ENCODE measurements at places on chromosomes 5 and 9.

DNA sequence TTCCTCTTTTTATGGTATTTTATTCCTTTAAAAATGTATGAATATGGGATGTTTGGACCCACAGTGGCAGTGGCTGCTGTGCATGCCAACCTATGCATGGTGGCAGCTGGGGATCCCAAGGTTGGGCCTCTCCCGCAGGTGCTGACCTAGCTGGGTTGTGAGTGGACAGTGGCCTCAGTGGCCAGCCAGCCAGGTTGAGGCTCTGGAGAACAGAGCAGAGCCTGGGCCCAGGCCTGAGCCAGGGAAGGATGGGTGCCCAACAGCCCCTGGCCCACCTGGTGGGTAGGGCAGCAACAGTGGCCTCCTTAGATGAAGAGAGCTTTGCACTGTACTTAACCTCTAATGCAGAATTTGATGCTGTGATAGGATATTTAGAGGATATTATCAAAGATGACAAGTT is 624.8 kb downstream of the CHSY3 start:
- no peak for DNase-seq

GRCh38 chr9:128257086-128257825 is 18.6 kb downstream of the GOLGA2 start:
- DNase-seq, result no peak

- no peak for DNase-seq
Observed at GRCh38 chr5:155936520-155937406, 390.2 kb upstream of the SGCD start.

DNA sequence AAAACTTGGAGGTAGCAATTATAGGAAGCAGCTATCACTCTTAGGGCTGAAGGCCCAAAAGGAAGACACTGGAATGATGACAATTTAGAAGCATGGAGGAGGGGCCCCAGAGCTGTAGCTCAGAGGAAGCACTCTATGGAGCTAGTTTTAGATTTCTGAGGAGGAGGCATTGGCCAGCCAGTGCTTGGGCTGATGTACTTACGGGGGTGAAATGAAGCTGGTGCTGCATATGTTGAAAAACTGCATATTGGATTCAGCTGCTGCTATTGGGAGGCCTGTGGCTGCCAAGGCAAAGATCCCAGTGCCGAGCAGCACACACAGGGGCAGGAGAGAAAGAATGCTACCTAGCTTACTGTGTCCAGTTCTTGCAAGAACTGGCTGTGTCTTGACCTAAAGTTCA is 53.9 kb upstream of the HMHB1 start:
- DNase-seq, result no peak

- peak; percentile 30 for DNase-seq
Observed at GRCh38 chr9:126982215-126983002, 67.8 kb downstream of the RALGPS1 start.

GRCh38 chr5:79020861-79021561 is 35.9 kb upstream of the ARSB start:
- peak; percentile 17 for DNase-seq

GRCh38 chr5:1786621-1787471 is 12.8 kb downstream of the MRPL36 start:
- no peak for DNase-seq

DNA sequence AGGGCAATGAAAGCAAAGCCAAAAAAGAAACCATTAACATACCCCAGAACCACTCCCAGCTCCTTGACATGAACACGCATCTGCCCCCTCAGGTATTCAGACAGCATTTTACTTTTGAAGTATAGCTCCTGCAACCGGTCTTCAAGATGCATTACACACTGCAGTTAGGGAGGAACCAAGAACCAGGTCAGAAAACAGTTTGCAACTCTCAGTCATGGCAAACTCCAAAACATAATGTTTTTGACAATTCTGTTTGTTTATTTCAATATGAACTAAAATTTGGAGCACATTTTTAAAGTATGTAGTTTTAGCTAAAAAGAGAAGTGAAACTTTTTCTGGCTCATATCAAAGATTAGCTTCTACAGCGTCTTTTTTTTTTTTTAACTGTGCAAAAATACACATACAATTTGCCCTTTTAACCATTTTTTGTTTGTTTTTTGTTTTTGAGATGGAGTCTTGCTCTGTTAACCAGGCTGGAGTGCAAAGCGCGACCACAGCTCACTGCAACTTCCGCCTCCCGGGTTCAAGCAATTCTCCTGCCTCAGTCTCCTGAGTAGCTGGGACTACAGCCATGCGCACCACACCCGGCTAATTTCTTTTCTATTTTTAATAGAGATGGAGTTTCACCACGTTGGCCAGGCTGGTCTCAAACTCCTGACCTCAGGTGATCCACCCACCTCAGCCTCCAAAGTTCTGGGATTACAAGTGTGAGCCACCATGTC is 12.2 kb upstream of the RAPGEF6 start:
- no peak for DNase-seq

DNA sequence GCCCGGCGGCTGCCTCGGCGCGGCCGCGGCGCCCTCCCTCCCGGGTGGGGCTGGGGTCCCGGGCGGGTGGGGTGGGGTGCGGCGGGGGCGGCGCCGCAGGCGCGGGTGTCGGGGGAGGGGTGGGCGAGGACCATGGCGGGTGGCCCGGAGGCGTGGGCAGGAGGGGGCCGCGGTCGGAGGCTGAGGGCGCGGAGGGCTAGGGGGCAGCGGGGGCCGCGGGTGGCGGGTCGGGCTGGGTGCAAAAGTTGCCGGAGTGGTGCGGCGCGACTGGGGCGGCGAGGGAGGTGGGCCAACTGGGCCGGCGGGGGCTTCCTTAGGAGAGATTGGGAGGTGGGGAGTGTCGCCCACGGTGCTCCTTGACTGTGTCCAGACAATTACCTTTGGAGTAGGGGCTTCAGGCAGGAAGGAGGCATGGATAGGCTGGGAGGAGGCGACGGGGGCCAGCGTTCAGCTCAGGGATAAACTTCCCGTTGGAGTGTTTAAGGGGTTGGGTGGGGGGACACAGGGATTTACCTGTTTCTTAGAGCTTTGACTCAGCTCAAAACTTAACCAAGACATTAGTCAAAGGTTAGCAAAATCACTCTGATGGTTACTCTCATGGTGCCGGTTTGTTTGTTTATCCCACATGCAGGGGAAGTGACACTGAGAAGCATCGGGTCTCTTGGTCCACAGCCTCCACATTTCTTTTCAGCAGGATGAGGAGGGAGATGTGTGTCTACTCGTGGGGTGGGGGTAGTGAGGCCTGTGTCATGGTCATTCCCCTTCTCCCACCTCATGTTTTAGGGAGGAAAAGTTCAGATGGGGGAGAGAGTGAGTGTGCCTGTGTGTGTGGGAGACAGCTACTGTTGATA is 859 bp downstream of the CSNK1G3 start:
- no peak for DNase-seq

DNA sequence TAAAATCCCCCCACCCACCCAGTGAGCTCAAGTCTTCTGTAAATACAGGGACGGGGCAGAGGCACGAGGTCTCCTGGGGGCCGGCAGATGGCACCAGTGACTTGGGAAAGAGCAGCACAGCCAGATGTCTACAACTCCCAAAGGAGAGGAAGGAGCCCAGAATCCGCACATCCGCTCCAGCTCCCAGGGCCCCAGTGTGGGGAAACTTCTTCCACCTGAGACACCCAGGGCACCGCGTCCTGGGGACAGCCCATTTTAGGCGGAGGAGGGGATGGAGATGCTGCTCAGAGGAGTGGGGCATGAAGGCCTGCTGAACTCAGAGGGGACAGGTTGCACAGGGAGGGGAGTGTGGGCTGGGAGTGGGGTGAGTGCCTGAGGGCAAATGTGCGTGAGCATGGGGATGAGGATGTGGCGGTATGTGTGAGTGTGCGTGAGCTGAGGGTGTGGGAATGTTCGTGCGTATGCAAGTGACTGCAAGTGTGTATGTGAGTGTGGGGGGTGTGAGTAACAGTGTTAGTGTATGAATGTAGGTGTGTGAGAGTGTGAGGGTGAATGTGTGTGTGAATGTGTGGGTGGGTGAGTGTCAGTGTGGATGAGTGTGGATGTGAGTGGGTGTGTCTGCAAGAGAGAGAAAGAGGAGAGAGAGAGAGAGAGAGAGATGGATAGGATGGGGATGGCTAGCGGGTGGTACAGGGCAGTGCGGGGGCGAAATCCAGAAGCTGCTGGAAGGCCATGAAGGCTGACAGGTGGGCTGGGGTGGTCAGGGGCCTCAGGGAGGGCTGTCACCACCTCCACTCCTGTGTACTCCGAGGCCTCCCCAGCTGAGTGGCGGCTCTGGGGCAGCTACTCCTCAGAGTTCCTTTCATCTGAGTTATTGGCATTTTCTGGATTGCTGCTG is 63.5 kb downstream of the DUSP1 start:
- no peak for DNase-seq

DNA sequence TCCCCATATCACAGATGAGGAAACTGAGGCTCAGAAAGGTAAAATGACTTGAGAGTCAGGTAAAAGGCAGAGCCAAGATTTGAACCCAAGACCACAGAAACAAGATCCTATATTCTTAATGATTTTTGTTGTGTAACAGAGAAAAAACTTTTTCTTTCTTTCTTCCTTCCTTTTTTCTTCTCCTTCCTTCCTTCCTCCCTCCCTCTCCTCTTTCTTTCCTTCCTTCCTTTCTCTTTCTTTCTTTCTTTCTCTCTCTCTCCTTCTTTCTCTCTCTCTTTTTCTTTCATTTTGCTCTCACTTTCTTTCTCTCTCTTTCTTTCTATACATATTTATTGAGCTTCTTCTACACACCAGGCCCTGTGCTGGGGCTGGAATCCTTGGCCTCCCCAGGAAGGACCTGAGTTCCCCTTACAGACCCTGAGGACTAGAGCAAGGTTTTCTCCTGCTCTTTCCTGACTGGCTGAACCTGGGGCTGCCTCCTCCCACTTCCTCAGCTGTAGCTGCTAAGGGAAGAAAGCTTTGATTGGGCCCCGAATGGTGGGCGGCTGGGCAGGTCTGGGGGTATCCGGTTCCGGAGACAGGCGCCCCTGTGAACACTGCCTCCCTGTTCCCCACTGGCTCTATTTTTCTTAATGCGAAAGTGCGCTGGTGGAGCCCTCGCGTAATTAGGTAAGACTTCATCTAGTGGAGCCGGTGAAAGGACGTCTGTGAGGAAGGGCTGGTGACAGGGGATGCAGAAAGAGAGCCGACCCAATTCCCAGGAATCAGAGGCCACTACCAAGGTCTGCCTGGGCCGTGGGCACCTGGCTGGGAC is 27.4 kb upstream of the KIF12 start:
- no peak for DNase-seq

GRCh38 chr5:6402939-6403338 is 24.6 kb upstream of the MED10 start:
- no peak for DNase-seq

GRCh38 chr5:26691486-26691885 is 346.9 kb downstream of the CDH9 start:
- no peak for DNase-seq

DNA sequence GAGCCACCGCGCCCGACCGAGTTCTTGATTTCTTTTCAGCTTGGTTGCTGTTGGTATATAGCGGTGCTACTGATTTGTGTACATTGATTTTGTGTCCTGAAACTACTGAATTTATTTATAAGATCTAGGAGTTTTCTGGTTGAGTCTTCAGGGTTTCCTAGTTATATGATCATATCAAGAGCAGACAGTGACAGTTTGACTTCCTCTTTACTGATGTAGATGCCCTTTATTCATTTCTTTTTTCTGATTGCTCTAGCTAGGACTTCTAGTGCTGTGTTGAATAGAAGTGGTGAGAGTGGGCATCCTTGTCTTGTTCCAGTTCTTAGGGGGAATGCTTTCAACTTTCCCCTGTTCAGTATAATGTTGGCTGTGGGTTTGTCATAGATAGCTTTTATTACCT is 17.4 kb upstream of the LRRC19 start:
- DNase-seq, result no peak

GRCh38 chr5:32251871-32252458 is 60.8 kb downstream of the MTMR12 start:
- no peak for DNase-seq

GRCh38 chr5:94689908-94690307 is 71.4 kb downstream of the SLF1 start:
- DNase-seq, result no peak

GRCh38 chr9:38030658-38031057 is 38.4 kb downstream of the SHB start:
- DNase-seq, result no peak

DNA sequence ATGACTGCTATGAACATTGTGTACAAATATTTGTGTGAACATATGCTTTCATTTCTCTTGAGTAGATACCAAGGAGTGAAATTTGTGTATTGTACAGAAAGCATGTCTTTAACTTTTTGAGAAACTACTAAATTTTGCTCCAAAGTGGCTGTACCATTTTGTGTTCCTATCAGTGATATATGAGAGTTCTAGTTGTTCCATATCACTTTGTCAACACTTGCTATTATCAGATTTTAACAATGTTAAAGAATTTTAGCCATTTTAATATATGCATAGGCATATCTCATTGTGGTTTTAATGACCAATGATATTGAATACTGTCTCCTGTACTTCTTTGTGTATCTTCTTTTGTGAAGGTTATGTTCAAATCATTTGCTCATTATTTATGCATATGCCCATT is 142.9 kb upstream of the NR3C1 start:
- no peak for DNase-seq

DNA sequence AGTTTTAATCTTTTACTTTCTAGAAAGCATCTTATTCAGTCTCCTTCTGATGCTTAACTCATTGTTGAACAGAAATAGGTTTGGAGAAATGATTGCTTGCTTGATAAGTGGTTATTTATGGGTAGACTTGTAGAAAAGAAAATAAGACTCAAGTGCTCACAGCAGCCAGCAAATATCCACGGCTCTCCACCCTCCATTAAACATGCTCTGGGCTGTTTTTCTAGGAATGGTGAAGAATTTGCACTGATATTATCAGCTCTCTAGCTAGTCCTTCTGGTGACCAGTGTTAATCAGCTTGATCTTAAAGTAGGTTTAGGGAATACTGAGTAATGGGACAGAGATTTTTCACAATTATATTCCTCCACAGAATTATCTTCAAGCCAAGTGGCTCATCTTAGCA is 60.6 kb downstream of the SLC1A3 start:
- DNase-seq, result no peak

- peak; percentile 42 for DNase-seq
Observed at GRCh38 chr9:17462869-17463464, 115.9 kb upstream of the SH3GL2 start.

DNA sequence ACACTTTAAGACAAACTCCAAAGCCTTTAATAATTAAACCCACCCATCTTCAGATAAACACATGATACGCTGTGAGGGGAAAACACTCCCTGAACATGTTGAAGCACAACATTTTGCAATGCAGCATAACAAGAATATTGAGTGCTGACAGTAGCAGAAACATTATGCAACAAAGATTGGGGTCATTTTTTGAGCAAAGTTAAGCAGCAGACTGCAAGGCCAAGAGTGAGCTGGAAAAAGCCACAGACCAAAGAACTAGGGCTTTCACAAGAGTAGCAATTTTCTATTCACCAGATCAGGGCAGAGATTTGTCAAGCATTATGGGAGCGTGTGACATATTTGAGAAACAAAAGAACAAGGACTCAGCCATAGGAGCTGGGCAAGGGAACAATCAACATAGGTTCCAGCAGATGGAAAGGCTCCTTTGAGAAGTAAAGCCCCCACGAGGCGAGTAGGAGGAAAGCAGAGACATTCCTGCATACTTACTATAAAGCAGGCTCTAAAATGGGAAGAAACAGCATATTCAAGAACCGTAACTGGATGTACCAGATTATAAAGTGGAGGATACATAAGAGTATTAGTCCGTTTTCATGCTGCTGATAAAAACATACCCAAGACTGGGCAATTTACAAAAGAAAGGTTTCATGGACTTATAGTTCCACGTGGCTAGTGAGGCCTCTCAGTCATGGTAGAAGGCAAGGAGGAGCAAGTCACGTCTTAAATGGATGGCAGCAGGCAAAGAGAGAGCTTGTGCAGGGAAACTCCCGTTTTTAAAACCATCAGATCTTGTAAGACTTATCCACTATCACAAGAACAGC is 4.8 kb upstream of the TTC23L start:
- no peak for DNase-seq

GRCh38 chr9:22211588-22212360 is 202.7 kb upstream of the CDKN2B start:
- no peak for DNase-seq

Data from naive thymus-derived CD8-positive, alpha-beta T cell (primary cell).